Stimulated activated CD4-positive, alpha-beta T cell treated with anti-CD3 and anti-CD28 coated beads, Interleukin-15, amount 100 ng/mL, for 1 hour (primary cell): ENCODE measurements at places on chromosomes 16 and 17.

DNA sequence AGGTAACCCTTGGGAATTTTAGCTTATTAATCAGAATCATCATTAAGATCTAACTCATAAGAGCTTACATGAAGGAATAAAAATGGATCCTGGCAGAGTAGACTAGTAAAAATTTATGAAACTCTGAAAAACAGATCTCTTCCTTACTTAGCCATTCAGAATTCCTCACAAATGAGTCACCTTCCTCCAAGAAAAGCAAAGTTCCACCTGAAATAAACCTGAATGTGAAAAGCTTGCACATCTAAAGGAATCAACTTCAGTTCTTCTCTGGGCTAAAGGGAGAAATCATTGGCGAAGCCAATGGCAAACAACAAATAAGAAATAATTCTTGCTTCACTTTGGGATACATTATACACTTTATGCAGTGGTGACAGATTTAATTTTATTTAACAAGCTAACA is 22.7 kb downstream of the MYO1D start:
- DNase-seq: no peak

GRCh38 chr16:46832757-46833459 is 1.9 kb upstream of the C16orf87 start:
- DNase-seq: no peak

DNA sequence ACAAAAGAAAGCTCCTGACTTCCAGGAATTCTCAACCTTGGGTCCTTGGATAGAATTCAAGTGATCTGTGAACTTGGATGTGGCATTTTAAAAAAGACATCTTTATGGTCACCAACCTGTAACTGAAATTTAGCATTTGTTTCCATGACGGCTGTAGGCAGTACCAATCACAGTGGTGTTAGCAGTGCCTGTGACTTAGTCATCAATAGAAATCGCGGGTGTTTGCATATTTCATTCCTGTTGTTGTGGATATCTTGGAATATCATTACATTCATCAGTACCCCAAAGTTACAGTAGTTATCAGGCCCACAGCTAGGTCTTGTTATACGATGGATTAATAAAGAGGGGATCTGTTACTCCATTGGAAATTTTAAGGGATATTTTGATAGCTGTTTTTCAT is 81.6 kb downstream of the CMIP start:
- no peak for DNase-seq

GRCh38 chr16:54171626-54172537 is 114.7 kb downstream of the IRX3 start:
- DNase-seq: no peak

- DNase-seq: no peak
Measured at GRCh38 chr17:77542011-77542410, 401.2 kb downstream of the SEC14L1 start.

DNA sequence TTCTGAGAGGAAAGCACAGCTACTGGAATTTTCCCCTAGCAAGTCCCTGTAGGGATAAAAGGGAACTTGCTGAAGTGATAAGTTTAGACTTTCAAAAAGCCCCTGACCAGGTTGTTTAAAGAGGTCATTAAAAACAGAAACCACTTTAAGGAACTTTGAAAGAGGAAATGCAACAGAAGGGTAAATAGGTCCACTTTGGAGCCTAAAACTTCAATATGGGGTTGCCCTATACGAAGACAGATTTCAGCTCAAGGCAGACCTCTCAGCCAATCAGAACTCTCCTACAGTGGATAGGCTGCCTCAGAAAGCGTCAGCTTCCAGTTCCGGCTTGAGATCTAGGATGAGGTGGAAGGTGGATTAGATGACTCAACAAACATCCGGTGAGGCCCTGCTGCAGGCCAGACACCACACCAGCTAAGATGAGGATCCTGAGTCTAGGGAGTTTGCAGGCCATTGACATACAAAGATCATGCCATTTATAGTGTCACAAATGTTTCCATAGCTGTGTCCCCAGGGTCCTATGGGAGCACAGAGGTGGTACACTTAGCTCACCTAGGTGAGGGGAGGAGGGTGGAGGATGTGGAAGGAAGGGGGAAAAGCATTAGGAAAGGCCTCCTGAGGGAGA is 7.9 kb upstream of the MFSD6L start:
- DNase-seq: no peak

DNA sequence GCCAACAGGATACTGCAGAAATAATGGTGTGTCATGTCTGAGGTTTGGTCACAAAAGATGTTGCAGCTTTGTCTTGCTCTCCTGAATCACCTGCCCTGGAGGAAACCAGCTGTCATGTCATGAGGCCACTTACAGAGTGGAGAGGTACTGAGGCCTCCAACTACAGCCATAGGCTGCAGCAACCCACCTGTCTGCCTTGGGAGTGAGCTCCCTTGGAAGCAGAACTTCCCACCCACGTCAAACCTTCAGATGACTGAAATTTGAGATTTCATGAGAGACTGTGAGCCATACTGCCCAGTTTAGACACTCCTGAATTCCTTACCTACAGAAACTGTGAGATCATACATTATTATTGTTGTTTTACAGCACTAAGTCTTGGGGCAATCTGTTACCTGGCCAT is 475.9 kb downstream of the HS3ST3B1 start:
- no peak for DNase-seq

GRCh38 chr17:49676276-49676868 is 1.5 kb downstream of the SPOP start:
- DNase-seq: no peak

GRCh38 chr17:71488851-71489250 is 632.0 kb upstream of the SOX9 start:
- DNase-seq: no peak

GRCh38 chr16:65672960-65673359 is 551.1 kb upstream of the CDH11 start:
- DNase-seq: no peak
